Dermis microvascular lymphatic vessel endothelial cell (primary cell): ENCODE measurements at places on chromosomes 3 and 15. TPM values are rescaled to one million over a fixed set of nuclear protein-coding genes. Genes with fewer than 3 reads are reported as not detected.

Gene MCF2L2
- total RNA-seq, result 0.25 and 0.26 TPM in 2 replicates

DNA sequence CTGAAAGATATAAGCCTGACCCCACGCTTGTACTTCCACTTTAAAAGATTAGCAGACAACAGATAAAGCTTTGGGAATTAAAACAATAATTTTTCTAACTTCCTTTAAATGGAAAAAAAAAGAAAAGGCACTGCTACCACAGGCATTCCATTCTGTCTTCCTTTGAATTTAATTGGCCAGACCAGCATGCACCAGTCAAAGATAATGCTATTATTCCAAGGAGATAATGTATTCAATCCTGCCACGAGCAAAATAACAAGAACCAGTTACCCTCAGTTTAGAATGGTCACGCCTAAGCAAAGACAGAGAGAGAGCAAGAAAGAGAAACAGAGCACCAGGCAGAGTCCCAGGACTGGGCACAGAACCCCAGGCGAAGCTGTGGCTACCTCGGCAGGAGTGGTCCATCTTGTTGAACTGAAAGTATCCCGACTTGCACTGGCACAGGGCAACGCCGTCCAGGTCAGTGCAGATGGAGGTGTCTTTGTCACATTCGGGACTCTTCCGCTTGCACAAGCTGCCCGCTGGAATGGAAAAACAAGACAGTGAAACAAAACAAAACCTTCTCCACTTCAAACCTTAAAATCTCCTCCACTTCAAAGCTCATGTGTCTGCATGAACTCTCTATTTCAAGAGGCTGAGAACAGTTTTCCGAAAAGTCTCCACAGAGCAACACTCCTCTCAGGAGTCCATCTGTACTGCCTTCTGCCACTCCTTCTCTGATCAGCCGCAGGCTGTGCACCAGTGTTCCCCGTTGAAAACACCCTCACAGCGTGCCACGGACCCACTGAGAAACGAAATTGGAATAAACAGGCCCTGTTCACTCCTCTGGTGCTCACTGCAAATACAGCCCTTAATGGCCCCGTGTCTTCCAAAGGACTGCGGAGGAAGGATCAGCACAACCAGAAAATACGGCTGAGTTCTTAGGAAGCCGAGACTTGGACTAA lies 58.2 kb downstream of the HEG1 start:
- DNase-seq, result no peak

- DNase-seq, result no peak
These were observed 6.8 kb upstream of the GAP43 start for GRCh38 chr3:115616461-115616860.

- DNase-seq, result peak; percentile 63
These were observed 148.1 kb upstream of the UMPS start for GRCh38 chr3:124582196-124582595.

- DNase-seq, result no peak
These were observed 34.6 kb downstream of the CHD2 start for GRCh38 chr15:92934716-92935115.

Gene CDV3
- total RNA-seq, result 152 and 154 TPM in 2 replicates

DNA sequence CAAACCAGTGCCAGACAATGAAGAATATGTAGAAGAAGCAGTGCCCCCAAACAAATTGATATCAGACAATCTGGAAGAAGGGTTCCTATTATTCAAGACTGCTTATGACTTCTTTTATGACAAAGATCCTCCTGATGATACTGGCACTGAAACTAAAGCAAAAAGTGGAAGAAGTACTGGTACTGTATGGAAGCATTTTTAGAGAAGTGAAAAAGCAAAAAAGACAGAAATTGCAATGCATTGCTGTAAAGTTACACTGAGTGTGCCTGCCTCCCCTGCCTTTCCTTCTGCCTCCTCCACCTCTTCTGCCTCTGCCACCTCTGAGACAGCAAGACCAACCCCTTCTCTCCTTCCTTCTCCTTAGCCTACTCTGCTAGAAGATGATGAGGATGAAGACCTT lies 167.6 kb downstream of the PLCL2 start:
- DNase-seq, result no peak

DNA sequence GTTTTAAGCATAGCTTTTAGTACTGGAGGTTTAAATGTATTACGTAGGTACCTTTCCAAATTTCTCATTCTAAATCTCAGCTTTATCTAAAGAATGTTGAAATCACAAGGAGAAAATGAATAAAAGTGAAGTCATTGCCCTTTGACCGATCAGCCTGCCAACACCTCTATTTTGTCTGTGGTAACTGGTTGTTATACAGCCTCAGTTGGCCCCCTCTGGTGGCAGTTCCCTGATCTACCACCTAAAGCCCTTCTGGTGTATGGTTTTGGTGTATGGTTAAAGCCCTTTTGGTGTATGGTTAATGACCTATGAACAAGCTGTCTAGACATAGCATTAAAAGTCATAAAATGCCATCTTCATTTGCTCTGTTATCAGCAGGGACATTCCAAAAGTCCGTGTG lies 378.2 kb upstream of the AZI2 start:
- DNase-seq, result no peak
